ENCODE measurements at places on chromosomes 2 and 18.

DNA sequence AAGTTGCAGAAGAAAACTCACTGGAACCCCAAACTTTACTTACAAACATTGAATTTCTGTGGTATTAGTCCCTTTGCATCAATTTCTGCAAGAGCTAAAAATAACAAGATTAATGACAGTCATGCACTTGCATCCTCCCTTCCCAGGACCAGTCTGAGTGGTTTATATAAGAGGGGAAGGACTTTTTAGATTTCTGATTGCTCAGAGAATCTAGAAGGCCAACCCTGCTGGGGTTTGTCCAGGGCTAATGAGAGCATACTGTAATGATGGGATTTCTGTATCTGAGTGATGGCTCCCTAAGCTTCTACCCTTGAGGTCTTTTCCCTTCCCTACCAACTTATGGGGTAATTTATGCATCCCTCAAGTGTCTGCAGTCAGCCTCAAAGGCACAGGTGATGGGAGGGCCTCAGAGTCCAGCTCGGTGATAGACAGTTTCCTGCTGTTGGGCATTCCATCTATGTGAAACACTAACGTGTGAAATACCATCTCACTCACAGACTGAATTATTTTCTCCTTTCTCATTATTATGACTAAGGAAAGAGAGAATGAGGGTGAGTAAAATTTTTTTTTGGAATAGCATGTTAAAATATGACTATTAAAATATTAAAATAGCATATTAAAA, 556.3 kb downstream of the RIT2 start:
- DNase-seq = no peak

DNA sequence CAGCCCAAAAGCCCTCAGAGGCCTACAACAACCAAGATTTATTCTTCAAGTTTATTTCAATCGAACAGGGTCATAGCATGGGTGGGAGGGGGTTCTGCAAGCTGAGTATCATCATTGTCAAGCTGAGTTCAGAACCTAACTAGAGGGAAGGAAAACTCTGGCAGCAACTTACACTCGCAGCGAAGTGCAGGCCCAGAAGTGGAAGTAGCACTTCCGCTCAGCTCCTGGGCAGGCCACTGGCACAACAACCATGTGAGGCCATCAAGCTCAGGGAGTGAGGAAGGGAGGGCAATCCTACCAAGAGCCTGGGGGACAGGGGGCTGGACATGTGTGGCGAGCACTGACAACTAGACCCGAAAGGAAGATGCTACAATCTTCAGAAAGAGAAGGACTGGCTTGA, 4.8 kb downstream of the UXS1 start:
- DNase-seq = no peak

- no peak for DNase-seq
These were observed 205.5 kb downstream of the RNF152 start for GRCh38 chr18:61687317-61687716.

DNA sequence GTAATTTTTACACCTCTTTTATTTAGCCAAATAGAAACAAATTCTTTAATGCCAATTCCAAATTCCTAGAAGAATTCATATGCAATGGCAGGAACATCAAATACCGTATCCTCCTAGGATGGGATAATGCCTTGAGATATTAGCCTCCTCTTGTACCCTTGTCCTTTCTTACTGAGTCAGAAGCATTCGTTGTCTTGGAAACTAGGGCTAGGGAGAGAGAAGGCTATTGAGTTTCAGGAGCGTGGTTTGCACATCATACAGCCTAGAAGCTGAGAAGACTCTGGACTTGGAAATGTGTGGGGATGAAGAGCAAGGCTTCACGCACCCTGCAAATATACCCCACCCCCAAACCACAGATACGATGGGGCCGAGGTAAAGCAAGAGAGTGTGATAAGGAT, 300.7 kb downstream of the SP3 start:
- DNase-seq = no peak

DNA sequence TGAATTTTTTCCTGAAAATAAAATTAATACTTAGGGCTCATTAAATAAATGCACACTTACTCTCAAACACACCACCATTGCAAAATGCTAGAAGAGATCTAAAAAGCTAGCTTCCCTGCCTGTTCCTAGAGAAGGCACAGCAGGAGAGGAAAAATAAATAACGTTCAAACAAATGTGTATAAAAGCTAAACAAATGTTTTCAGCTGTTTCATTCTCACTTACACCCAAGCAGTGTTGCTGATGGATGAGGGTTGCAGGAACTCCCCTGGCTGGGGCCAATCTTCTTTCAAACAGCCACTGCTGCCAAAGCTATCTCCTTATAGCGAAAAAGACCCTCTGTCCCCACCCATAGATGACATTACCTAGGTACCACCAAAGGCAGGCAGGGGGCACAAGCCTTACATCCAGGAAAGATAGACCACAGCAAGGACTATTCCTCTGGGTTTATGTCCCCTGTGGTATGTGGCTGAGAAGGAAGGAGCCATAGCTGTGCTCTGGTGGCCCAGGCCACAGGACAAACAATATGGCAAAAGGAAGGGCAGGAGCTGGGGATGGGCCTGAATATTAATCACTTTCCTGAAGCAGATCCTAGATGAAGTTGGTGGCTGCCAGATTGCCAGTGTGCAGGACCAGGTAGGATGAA, 214.6 kb downstream of the TTC32 start:
- DNase-seq = no peak

DNA sequence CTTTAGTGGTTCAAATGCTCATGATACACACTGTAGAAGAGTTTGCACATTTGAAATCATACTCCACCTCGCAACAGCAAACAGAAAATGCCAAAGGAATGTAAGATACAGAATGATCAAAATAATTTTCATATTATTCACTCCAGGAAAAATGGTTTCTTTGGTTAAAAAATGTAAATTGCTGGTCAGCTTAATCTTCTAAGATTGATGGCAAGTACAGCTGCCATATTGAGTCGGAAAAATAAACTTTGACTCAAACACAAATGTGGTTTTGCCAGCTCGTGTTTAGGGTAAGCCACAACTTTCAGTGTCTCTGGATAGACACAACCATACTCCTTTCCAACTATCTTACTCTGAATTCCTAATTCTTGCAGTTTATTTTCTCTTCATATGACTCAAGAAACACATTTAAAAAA, 154.9 kb upstream of the SMIM21 start:
- DNase-seq = no peak

- DNase-seq = peak; percentile 27
These were observed 127.8 kb downstream of the STK39 start for GRCh38 chr2:168119515-168120141.

DNA sequence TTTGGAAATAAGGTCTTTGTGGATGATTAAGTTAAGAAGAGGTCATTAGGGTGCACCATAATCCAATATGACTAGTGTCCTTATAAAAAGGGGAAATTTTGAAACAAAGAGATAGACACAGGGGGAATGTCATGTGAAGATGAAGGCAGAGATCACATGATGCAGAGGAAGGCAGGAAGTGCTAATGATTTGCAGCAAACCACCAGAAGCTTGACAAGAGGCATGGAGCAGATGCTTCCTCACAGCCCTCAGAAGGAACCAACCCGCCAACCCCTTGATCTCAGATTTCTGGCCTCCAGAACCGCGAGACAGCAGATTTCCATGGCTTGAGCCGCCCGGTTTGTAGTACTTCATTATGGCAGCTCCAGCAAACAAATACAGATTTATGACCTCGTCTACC, 17.4 kb upstream of the SMARCAL1 start:
- no peak for DNase-seq

DNA sequence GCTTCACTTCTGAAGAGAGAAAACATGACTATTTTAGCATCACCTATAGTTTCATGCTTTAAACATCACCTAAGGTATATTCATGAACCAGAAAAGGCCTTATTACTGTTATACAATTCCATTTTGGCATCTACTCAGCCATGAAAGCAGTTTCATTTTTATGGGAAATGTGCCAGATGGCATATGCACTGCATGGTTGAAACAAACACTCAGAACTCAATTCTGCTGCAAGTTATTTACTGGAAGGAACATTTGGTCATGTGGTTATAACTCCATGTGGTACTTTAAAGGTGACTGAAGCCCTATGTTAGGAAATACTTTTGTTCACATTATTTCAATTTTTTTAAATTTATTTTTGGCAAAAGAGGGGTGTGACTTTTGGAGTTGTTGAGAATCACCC, 287.5 kb upstream of the CRIM1 start:
- no peak for DNase-seq
